ENCODE measurements at places on chromosomes 1 and 21. TPM values are rescaled to one million over a fixed set of nuclear protein-coding genes. Genes with fewer than 3 reads are reported as not detected.

DNA sequence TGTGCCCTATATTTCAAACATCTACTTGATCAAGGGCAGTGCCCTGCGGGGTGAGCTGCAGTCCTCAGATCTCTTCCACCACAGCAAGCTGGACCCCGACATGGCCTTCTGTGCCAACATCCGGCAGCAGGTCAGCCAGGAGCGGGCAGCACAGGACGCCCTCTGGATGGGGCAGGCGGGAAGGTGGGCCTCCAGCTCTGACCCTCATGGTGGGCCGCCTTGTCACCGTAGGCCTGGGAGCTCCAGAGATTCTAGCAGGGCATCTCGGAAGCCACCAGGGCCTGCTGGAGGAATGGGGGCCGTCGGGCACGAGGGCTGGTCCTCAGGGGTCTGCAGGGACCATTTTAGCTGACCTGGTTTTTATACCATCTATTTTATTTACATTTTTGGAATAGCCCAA is 15.6 kb upstream of the MFN2 start:
- H3K27ac ChIP-seq, result no peak overlapping the region
- H3K36me3 ChIP-seq, result peaks cover 2% of the 10 kb centered on the region
- no peaks in the 10 kb centered on the region for H3K4me1 ChIP-seq
- no peak overlapping the region for H3K4me3 ChIP-seq
- no peaks in the 10 kb centered on the region for H3K27me3 ChIP-seq

DNA sequence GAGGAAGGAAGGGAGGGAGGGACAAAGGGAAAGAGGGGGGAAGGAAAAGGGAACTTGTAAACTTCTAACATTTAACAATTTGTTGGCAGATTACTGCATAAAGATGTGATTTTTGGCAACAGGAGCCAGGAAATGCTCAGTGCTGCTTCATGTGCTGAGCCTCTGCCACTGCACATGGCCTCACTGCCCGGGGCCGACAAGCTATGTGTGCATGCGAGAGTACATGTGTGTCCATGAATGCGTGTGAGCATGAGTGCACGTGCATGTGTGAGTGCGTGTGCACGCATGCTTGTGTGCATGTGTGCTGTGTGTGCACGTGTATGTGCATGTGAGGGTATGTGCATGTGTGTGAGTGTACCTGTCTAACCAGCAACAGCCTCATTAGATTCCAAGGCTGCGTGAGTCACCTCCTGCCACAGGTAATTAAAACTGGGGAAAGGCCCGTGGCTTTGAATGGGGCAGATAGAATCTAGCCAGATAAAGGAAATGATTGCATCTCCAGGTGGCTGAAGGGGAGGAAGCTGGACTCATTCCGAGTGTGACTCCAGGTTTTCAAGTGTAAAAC is 41.4 kb upstream of the TSPEAR start:
- H3K27ac ChIP-seq, result no peak overlapping the region
- no peak for DNase-seq
- H3K4me1 ChIP-seq, result peaks cover 2% of the 10 kb centered on the region
- no peak overlapping the region for H3K4me3 ChIP-seq
- H3K36me3 ChIP-seq, result no peaks in the 10 kb centered on the region
- peaks cover 19% of the 10 kb centered on the region for H3K27me3 ChIP-seq

Gene KLF18
- total RNA-seq, result not detected

Gene F3
- 0.23 TPM for total RNA-seq

Measured in T-helper 17 cell (primary cell).